ENCODE measurements at places on chromosomes 2 and 18. TPM values are rescaled to one million over a fixed set of nuclear protein-coding genes. Genes with fewer than 3 reads are reported as not detected.

Gene POTEI
- not detected for total RNA-seq

Gene SLC9A4
- not detected for total RNA-seq

Gene FOXD4L1
- total RNA-seq: under 0.01 TPM

Gene EPHA4
- total RNA-seq: 3.0 TPM

Gene C2orf66
- total RNA-seq: under 0.01 TPM

Gene CASP10
- total RNA-seq: 4.7 TPM

Gene NR4A2
- total RNA-seq: 0.32 TPM

Gene XIRP2
- under 0.01 TPM for total RNA-seq

Gene VAMP5
- 32.5 TPM for total RNA-seq

Gene HOXD3
- not detected for total RNA-seq

Gene SCG2
- total RNA-seq: 0.09 TPM

Gene HOXD13
- not detected for total RNA-seq

Gene ATP6V1C2
- total RNA-seq: not detected

Gene GALNT5
- total RNA-seq: 30.1 TPM

Gene FBXO36
- total RNA-seq: 3.2 TPM

Gene GULP1
- total RNA-seq: 46.8 TPM

Gene SLC4A5
- 0.16 TPM for total RNA-seq

Gene LOXL3
- total RNA-seq: 23.6 TPM

Gene GTF3C2
- total RNA-seq: 13.7 TPM

Gene DSC2
- total RNA-seq: 0.09 TPM

Gene CCDC121
- 3.0 TPM for total RNA-seq

Gene STARD6
- 0.17 TPM for total RNA-seq

Gene GYPC
- 93.3 TPM for total RNA-seq

Gene ERFE
- 1.3 TPM for total RNA-seq

Gene NIFK
- total RNA-seq: 18.6 TPM

Gene ASXL2
- total RNA-seq: 7.4 TPM

Gene ZBTB7C
- total RNA-seq: under 0.01 TPM

Gene TEX44
- total RNA-seq: not detected

Gene FBXO41
- 0.60 TPM for total RNA-seq

Gene DTNA
- 19.1 TPM for total RNA-seq

Gene PLA2R1
- total RNA-seq: 13.6 TPM

Gene AUP1
- total RNA-seq: 79.5 TPM

Gene INPP5D
- 1.3 TPM for total RNA-seq

Gene GKN2
- not detected for total RNA-seq

All from bronchial smooth muscle cell (primary cell).